DMS53 (cell line): ENCODE measurements at places on chromosomes 3 and 15.

GRCh38 chr3:126678693-126679317 lies 23.9 kb upstream of the TXNRD3 start:
- peak; percentile 66 for DNase-seq

DNA sequence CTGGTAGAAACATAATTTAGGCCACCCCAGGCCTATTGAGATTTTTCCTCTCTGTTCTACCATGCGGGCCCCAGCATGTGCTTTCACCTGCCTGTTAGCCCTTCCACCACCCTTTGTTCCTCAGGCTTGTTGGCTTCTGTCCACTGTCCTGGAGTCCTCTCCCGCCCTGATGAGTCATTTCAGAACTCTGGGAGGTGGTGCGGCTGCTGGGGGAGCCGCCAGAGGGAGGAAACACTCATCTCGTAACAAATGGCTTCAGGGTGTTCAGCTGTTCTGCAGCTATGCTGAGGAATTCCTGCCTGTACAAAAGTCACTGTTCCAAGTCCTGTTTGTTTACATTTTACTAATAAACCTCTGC lies 36.3 kb downstream of the LRTM1 start:
- peak; percentile 88 for DNase-seq

DNA sequence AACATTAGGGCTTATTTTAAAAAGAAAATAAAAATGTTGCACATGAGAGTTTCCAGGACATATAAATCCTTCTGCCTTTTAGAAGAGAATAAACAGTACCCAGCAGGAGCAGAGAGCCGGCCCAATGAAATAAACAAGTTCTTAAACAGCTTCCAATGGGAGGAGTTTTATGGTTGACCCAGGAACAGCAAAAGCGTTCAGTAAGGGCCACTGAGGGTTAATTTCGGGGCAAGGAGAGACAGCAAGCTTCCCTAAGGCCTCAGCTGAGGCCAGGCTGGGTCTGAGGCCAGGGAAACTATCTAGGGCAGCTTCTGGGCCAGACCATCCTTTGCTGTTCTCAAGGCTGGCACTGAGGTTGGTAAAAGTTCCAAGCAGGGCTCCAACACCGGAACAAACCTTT lies 3.4 kb downstream of the PDZRN3 start:
- peak; percentile 19 for DNase-seq

GRCh38 chr3:191294291-191294690 lies 34.9 kb upstream of the CCDC50 start:
- DNase-seq = no peak

DNA sequence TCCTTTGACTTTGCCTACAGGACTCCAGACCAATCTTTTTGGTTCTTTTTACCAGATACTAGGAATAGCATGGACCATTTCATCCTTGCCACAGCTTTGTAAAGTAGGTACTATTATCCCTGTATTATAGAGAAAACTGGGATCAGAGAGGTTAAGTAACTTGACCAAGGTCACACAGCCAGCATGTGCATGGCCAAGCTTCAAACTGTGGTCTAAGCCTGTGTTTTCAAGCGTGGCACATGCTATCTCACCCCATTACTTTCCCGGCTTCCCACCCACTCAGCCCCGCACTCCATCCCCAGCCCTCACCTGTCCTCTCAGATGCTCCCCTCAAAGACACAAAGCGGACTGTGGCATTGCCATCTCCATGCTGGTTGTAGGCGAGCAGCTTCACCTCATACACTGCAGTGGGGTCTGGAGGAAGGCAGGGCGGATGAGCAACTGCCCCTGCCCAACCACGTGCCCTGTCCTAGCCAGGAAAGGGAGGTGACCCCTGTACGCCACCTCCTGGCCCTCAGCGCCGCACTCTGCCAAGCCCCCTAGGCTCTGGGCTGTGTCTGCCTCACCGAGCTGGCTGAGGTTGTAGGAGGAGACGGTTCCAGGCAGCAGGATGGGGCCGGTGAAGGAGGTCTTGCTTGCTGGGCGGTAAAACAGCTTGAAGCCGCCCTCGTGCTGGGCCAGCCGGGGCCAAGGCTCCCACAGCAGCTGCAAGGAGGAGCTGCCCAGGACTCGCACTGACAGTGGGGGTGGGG lies 25.7 kb downstream of the RNU5B-1 start:
- no peak for DNase-seq

- peak; percentile 41 for DNase-seq
Measured at GRCh38 chr3:111859061-111859973, at the start of gene PHLDB2. Gene PHLDB2, plus strand, starts transcription at chr3:111859265. Its CDS starts 24,813 bp downstream, at chr3:111884078.

DNA sequence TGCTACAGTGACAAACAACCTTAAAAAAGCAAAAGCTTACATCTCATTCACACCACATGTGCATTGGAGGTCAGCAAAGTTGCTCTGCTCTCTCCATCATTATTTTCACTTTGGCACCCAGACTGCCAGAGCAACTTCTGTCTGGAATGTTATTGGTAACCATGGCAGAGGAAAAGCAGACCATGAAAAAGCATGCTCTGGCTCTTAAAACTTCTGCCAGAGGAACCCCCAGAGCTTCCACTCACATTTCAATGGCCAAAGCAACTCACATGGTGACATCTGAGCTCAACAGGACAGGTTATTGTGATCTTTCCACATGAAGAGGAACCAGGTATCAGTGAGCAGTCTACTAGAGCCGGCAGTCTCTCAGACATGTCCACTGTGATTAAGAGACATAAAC lies 21.9 kb upstream of the FRMD5 start:
- DNase-seq = no peak

- DNase-seq = no peak
Measured at GRCh38 chr3:81311321-81311720, 450.1 kb downstream of the GBE1 start.

DNA sequence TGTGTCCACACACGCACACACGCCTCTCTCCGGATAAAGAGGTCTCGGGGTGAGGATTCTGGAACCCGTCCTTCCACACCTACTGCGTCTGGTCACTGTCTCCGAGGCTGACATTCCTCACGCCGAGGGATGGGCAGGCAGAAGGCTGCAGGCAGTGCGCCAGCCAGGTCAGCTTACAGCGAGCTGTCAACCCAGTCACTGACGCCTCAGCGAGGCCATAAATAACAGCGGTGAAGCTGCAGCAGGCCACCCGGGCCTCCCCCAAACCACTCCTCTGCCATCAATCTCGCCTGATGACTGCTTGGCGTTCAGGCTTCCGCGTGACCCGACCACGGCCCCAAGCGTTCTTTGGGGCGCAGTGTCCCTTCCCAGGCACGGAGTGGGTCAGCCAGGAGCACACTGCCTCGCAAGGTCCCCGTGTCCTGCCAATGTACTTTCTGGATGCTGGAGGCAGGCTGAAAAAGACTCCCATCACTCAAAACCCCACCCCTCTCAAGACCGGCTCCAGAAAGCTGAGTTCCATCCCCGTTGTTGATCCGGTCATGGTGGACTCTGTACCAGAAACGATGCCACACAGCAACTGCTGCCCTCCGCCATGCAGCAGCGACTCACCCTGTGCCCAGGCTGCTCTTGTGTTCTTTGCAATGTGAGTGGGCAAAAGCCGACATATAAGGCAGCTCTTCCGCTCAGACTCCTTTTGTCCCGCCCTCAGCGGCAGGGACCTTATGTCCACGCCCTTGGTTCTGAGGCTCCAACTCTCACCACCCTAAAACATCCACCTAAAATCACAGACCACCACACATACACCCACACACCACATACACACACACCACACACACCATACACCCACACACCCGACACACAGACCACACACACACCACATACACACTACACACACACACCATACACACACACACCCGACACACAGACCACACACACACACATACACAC lies 27.1 kb downstream of the CPN2 start:
- no peak for DNase-seq

GRCh38 chr3:8539419-8539818 lies 37.8 kb downstream of the LMCD1 start:
- DNase-seq = no peak

GRCh38 chr15:66760968-66761725 lies 59.1 kb downstream of the SMAD6 start:
- DNase-seq = no peak

DNA sequence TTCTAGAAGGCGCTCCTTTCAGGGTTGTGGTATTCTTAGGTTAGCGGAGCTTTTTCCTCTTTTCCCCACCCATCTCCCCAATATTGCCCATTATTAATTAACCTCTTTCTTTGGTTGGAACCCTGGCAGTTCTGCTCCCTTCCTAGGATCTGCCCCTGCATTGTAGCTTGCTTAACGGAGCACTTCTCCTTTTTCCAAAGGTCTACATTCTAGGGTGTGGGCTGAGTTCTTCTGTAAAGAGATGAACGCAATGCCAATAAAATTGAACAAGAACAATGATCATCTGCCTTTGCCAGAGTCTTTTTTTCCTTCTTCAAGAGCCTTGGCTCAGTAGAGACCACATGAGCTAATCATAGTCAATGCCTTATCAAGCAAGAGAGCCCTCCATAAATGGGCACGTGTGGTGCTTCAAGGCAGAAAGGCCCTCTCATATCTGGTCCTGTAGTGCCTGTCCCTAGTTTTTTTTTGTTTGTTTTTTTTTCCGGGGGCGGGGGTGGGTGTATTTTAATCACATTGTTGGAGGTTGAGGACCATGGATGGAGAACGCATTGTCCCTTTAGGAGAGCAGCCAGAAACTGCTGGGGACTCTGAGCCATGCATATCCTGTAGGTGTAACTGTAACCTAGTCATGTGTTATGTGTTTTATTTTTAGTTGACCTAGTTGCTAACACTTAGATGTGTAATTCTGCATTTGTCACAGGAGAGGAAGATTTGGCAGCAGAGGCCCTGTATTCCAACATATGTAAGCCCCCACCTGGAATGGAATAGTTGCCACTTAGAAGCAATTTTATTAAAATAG lies 64.7 kb upstream of the ACAD9 start:
- no peak for DNase-seq

GRCh38 chr3:36650271-36650671 lies 114.1 kb downstream of the DCLK3 start:
- no peak for DNase-seq

GRCh38 chr3:151394611-151395010 lies 10.1 kb upstream of the P2RY12 start:
- no peak for DNase-seq

DNA sequence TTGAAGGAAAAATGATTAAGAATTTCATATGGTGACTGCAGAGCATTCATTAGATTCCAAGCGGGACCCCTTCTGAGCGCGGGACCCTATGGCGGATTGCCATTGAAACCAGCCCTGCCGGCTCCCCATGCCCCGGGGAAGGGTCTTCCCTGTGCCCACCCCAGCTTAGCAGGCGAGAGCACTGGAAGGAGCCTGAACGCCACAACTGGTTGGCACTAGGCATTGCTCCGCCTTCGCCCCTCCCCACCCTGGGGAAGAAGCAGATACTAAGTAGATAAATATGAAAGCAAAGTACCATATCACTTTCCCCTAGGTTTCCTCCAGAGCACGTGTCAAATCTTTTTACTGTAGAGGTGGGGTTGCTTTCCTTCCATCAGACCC lies 70.7 kb downstream of the CYP19A1 start:
- DNase-seq = peak; percentile 56

DNA sequence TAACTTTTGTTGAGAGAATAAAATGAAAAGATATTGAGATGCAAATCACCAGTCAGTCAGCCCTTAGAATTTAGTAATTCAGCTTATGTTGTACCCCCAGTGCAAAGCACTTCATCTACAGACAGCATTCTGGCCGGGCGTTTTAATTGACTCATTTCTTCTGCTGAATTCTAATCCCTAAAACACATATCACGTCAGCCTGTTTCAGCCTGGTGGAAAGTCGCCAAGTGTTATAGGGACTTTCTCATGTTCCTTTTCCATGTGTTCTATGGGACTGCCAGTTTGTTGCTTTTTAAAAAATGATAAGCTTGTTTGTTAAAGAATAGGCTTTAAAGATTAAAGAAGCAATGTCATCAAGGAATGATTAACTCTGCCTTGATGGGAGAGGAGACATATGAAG lies 169.7 kb upstream of the BFSP2 start:
- DNase-seq = no peak

DNA sequence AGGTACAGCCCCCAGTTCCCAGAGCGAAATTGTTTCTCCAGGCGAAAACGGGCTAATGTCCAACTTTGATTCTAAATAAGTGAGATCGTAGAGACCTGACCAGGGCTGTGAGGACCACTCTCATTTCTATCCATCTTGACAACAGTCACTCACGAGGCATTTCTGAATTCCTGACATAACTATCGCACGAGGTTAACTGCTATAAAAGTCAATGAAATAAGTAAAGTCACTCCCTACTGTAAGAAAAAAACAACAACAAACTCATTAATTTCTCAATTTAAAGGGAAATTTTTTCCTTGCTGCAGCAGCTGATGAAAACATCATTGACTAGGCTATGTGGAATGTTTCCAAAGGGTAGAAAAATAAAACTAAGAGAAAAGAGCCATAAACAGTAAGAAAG lies 69.1 kb downstream of the GREM1 start:
- no peak for DNase-seq

GRCh38 chr3:48275287-48276027 lies 34.6 kb downstream of the ZNF589 start:
- no peak for DNase-seq

DNA sequence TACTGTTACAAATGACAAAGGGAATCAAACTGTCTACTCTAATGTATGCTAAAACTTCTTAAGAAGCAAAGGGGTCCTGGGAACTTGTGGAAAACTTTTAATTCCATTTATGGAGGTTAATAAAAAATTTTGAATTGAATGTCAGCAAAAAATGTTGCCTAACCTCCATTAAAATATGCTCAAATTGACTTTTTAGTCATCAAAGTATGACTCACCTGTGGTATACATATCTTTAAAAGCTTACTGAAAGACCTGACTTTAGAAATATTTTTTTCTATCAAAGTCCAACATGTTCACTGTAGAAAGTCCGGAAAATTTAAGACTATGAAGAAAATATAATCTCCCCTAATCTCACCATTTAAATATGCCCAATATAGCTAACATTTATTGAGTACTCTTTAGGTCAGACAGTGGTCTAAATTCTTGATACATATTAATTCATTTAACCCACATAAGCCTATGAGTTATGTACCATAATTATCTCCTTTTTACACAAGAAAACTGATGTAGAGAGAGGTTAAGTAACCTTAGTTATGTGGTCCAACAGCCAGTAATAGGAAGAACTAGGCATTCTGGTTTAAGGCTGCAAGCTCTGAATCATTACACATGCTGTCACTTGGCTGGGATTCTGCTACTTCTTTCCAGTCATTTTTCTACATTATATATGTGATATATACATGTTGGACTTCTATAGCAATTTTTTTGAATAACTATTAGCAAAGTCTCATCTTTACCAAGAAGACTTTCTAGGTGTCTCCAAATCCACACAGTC lies 83.6 kb downstream of the PDZRN3 start:
- DNase-seq = peak; percentile 2

- no peak for DNase-seq
Measured at GRCh38 chr3:9185701-9186100, 63.7 kb downstream of the SRGAP3 start.

DNA sequence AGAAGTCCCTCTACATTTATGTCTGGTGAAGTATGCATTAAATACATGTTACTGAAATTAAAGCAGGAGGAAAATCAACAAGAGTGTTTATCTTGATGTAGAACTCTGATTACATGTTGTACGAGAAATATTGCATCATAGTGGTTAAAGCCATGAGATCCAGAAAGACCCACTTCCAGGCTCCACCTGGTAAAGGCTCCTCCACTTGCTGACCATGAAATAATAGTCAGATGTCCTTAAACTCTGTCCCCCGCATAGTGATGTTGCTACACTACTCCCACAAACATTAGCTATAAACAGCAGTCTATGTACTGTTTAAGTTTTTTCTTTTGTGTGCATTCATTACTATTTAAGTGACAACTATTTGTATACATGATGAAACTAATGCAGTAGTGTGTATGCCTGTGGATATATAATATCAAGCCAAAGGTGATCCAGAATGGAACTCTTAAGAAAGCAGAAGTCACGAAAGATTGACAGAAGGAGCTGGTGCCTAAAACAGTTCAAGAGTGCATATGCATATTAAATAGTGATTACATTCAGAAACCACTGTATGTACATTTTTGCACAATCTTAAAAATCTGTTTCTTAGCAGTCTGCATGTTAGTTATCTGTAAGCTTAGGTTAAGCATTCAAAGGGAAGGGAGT lies 264.4 kb upstream of the KCNMB2 start:
- no peak for DNase-seq
